ENCODE measurements at places on chromosomes 1 and 21.

- no peak for DNase-seq
Measured at GRCh38 chr1:25026730-25027450, 96.8 kb upstream of the RUNX3 start.

- DNase-seq = no peak
Measured at GRCh38 chr1:155463865-155464650, 98.5 kb downstream of the ASH1L start.

- no peak for DNase-seq
Measured at GRCh38 chr1:113168946-113169345, 95.9 kb downstream of the LRIG2 start.

DNA sequence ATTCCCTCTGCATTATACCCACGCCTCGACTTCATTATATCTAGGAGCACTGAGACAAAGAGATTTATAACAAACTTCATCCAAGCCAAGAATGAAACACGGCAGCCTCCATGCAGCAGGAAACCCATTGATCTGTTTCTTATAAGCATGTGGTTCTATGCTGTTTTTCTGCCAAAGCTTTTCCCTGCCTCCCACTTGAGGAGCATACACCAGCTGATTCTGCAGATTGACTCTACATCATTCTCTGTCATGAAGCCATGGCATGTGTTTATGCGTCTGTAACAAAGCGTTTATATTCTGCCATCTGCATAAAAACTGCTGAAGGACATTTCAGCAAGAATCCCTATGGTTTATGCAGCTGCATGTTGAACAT, 102.0 kb downstream of the CYYR1 start:
- no peak for DNase-seq

- no peak for DNase-seq
Measured at GRCh38 chr1:47709019-47709871, 271.4 kb downstream of the FOXD2 start.

DNA sequence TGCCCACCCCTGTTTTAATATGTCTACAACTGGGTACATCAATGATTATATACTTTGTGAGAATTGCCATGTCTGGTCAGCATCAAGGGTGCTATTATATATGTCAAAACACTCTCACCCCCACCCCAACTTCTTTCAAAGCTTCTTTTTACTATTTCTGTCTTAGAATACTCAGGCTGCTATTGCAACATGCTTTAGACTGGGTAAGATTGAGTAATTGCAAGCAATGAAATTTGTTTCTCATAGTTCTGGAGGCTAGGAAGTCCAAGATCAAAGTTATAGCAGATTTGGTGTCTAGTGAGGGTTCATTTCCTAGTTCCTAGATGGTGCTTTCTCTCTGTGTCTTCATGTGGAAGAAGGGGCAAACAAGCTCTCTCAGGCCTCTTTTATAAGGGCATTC, 100.5 kb upstream of the KCNK1 start:
- DNase-seq = no peak

GRCh38 chr1:91054780-91055481, 33.1 kb upstream of the ZNF644 start:
- no peak for DNase-seq

- no peak for DNase-seq
Measured at GRCh38 chr1:108858230-108858950, 1.5 kb upstream of the AKNAD1 start.

DNA sequence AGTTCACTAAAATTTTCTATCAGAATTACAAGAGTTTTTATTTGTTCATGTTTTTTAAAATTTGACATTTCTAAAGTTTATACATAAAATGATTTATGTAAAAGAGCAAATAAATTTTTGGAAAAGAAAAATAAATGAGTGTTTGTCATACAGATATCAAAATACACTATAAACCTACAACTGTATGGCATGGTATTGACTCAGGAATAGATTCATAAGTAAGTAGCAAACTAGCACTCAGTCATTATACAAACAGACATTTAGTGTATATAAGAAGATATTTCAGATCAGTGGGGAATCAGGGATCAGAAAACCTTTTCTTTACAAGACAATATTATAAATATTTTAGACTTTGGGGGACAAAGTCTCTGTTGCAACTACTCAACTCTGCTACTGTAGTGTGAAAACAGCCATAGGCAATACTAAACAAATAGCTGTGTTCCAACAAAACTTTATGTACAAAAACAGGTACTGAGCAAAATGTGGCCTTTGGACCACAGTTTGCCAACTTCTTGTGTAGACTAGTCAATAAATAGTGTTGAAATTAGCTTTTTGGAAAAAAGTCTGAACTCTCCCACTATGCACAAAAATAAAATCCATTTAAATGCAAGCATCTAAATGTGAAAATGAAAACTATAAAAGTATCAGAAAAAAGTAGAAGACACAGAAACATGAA, 508.8 kb upstream of the CAMK1G start:
- DNase-seq = no peak

- DNase-seq = no peak
Measured at GRCh38 chr21:32134441-32135130, 144.3 kb downstream of the MIS18A start.

- DNase-seq = no peak
Measured at GRCh38 chr21:35226968-35227744, 178.1 kb upstream of the RUNX1 start.

DNA sequence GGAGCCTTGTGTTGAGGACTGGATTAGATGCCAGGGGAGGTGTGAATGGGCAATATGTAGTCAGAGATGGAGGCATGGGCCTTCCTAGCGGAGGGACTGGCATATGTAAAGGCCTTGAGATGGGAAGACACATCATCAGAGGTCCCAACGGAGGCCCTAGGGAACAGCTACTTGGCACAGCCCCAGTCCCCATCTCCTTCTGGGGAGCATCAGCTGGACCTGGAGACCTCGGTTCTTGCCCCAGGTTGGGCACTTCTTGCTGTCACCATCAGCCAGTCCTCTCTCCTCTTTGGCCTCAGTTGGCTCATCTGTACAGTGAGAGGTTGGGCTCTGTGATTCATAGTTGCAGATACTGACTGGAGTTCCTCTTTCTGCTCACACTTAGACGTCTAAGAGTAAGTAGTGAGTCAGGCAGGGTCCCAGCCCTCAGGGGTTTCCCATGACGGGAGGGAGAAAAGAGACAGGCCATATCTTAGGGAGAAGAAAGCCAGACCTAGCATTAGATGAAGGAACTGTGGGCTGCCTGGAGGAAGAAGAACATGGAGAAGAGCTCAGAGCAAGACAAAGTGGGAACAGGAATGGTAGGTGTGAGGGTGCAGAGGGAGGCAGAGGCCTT, 3.4 kb upstream of the MARCKSL1 start:
- no peak for DNase-seq

DNA sequence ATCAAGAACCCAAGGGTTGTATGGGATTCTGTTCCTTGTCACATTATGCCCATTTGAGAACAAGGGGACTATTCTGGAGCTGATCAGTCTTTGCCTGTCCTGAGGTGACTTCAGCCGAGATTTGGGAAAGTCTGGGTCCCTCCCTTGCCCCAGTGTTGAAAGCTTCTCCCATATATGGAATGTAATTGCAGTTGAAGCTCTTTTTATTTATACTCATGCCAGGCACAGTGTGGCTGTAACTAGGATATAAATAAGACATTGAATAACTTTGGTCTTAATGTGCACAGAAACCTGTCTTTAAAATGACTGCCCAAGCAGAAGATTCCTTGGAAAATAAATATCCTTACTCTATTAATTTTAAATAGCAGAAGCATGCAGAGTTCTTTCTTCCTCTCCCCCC, 15.2 kb downstream of the AKNAD1 start:
- no peak for DNase-seq

- DNase-seq = no peak
Measured at GRCh38 chr1:25051504-25051903, 121.4 kb upstream of the RUNX3 start.

DNA sequence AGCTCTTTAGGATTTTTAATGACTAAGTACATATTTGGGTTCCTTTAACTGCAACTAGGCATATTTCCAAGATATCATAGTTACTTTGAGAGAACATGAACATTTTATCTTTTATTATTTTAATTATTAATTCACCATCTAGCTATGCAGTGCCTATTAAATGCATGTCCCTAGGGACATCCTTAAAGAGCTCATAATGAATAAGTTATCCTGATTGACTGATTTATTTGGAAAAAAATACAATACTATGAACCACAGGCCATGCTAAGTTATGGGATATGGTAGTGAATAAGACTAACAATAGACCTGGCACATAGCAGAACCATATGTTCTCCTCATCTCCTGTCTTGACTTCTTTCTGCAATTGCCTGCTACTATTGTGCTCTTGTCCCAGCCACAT, 16.4 kb upstream of the C1orf105 start:
- no peak for DNase-seq

DNA sequence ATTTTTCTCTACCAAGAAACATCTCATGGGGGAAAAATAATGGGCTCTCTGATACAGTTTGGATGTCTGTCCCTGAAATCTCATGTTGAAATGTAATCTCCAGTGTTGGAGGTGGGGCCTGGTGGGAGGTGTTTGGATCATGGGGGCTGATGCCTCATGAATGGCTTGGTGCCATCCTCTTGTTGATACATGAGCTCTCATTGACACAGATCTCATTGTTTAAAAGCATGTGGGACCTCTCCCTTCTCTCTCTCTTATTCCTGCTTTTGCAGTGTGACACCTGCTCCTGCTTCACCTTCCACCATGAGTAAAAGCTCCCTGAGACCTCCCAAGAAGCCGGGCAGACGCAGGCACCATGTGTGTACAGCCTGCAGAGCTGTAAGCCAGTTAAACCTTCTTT, 332.5 kb upstream of the NRIP1 start:
- no peak for DNase-seq

DNA sequence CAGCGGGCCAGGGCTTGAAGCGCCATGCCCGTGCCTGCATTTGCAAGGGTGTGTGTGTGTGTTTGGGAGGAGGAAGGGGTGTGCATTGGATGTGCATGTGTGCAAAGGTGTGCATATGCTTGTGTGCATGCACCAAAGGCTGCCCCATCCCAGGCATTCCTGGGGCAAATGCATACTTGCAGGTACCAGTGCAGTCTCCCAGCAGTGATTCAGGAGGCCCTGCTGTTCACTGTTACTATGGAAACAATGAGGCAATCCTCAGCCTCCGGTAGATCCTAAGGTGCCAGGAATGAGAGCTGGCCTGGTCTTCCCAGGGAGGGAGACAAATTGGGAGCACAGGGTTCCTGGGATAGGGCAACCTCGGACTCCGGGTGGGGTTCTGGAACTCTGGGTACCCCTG, 7.5 kb upstream of the FNDC5 start:
- DNase-seq = no peak
